ENCODE measurements at places on chromosomes 11 and 22.

- DNase-seq: no peak
Measured at GRCh38 chr11:15655552-15655951, 540.8 kb downstream of the INSC start.

GRCh38 chr22:39242595-39243438 lies 2.0 kb downstream of the PDGFB start:
- DNase-seq: no peak

- DNase-seq: no peak
Measured at GRCh38 chr22:35505399-35506258, 35.0 kb upstream of the RASD2 start.

- no peak for DNase-seq
Measured at GRCh38 chr22:17748555-17749353, 25.5 kb downstream of the BID start.

GRCh38 chr11:127105593-127106541 lies 105.3 kb upstream of the KIRREL3 start:
- no peak for DNase-seq

Measured in cortex of kidney (tissue), 1 donor.